RCC 7860 (cell line): ENCODE measurements at places on chromosomes 6 and 20.

- no peak for DNase-seq
Measured at GRCh38 chr20:51514249-51514648, 28.3 kb downstream of the NFATC2 start.

- DNase-seq, result no peak
Measured at GRCh38 chr6:47096211-47096895, 54.2 kb upstream of the ADGRF1 start.

- no peak for DNase-seq
Measured at GRCh38 chr6:38319256-38320212, 320.2 kb downstream of the BTBD9 start.

GRCh38 chr6:43496370-43497128 is 13.6 kb downstream of the LRRC73 start:
- DNase-seq, result no peak

DNA sequence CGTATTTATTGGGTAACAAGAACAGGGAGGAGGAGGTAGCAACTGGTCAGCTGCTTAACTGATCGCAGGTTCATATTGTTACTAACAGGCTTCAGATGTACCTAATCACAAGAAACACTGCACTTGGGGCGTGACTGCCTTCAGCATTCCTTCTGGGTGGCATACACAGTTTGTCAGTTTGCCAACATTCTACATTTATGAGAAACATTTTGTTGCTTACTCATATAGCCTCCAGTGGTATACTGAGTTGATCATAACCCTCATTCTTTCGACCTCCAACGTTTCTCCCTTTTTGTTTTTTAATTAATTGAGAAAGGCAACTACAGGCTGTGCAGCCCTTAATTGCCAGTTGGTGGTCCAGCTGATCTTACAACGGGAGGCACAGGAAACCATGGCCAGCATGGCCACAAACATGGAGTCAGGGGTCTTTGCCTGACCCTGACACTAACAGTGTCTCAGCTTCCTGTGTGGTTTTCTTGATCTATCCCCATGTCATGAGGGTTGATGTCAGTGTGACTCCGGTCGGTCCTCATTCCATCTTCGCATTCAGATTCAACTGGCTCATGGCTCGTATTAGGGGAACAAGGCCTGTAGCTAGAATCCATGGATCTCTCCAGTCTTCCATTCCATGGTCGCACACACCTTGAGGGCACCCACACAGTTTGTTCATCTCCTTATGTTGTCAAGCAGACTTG is 9.4 kb downstream of the EPB41L2 start:
- peak; percentile 62 for DNase-seq

DNA sequence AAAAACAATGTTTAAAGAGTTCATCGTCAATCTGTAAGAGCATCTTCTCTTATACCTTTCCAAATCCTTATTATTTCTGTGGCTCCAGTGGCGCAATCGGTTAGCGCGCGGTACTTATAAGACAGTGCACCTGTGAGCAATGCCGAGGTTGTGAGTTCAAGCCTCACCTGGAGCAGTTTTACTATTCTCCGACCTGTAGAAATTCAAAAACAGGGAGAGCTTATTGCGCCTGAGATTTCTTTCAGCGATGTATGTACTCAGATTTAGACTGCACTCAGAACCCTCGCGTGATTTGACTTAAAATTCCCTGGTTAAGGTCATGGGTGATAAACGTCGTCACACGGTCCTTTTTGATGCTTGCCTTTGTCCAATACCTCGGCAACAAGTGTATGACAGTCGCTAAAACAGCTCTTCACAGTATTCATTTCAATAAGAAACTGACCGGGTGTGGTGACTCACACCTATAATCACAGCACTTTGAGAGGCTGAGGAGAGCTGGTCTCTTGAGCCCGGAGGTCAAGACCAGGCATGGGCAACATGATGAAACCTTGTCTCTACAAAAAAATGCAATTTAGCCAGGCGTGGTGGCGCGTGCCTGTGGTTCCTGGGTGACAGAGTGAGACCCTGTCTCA is 11.9 kb downstream of the GPX5 start:
- DNase-seq, result no peak

- DNase-seq, result no peak
Measured at GRCh38 chr6:147222160-147222838, 18.1 kb downstream of the STXBP5 start.

- DNase-seq, result no peak
Measured at GRCh38 chr20:2874456-2874855, 1.2 kb downstream of the PTPRA start.

DNA sequence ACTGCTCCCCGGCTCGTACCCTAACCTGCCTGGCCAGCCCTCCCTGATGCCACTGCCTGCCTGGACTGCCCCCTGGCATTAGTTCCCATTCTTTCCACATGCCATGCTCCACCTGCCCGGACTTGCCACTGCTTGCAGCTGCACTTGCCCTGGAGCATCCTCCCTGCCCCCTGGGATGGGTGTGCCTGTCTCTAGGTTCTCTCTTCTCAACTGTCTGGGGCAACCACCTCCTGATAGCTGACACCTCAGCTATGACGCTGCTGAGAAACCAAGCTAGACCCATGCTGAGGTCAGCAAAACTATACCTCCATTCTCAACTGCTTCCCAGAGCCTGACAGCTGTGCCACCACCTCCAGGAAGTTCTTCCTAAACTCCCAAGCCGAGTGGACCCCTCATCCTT is 72.1 kb downstream of the PERP start:
- DNase-seq, result no peak

DNA sequence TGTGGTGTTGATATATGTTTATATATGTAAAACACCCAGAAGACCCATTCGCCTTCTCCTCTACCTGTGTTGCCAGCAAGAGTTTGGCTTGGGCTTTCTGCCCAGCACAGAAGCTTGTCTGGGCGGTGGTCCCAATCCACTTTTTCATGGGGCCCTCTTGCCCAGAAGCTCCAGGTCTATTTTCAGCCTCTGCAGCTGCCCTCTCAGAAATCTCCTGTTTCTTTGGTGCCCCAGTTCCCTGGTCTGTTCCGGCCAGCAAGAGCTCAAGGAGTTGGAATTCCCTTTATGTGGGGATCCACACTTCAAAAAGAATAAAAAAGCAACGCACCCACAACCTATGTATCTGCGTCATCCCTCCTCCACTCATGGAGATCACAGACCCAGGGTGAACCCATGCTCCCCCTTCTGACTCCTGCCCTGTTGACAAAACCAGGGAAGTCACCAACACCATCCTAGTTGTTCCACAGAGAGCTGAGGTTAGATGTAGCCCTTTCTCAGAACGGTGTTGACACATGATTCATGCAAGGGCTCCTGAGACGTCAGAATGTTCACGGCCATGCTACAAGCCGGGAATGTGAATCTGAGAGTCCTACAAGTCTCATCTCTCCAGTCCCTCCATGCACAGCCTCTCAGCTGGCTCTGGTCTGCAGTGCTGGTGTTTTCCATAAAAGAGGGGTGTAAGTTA is 156.8 kb upstream of the RIN2 start:
- DNase-seq, result no peak
